ENCODE measurements at places on chromosomes 3 and 15.

DNA sequence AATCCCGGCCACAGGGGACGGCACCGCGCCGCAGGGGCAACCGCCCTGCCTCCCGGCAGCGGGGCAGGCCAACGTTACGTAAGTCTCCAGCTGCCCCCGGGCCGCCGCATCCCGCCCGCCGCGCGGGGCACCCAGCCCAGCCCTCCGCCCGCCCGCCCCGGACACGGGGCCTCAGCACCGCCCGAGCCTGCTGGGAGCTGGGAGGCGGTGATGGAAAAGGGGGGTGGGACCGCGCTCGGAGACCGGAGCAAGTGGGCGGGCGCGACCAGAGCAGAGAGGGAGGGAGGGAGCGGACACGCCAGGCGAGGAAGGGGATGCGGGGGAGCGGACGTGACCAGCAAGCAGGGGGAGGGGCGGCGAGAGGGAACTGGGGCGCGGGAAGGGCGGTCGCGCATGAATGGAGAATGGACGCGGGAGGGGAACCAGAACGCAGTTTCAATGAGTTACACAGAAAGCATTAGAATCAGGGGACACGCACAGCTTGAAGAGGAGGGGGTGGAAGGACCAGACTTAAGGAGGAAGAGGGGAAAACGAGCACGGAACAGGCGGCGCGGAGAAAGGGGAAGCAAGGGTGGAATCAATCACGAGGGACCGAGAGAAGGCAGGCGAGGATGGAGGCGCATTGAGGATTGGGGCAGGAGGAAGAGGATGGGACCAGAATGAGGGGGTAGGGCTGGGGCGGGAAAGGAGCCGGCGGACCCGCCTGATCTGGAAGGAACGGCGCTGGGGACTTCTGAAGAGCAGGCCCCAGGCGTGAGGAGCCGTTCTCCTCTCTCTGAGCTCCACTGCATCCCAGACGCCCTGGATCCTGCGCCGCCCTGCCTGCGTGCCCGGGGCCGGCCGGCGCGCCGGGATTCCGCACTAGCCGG is 559 bp downstream of the PKM start:
- DNase-seq = peak; percentile 73

- no peak for DNase-seq
Observed at GRCh38 chr3:23246651-23247050, 43.5 kb downstream of the UBE2E2 start.

DNA sequence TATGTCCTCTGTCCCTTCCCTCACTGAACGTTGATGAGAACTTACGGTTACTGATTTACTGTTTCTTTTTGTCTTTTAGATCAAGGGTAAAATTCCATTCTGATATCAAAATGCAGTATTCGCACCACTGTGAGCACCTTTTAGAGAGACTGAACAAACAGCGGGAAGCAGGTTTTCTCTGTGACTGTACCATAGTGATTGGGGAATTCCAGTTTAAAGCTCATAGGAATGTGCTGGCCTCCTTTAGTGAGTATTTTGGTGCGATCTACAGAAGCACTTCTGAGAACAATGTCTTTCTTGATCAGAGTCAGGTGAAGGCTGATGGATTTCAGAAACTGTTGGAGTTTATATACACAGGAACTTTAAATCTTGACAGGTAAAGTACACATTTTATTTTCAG is 990 bp downstream of the MYNN start:
- DNase-seq = no peak

DNA sequence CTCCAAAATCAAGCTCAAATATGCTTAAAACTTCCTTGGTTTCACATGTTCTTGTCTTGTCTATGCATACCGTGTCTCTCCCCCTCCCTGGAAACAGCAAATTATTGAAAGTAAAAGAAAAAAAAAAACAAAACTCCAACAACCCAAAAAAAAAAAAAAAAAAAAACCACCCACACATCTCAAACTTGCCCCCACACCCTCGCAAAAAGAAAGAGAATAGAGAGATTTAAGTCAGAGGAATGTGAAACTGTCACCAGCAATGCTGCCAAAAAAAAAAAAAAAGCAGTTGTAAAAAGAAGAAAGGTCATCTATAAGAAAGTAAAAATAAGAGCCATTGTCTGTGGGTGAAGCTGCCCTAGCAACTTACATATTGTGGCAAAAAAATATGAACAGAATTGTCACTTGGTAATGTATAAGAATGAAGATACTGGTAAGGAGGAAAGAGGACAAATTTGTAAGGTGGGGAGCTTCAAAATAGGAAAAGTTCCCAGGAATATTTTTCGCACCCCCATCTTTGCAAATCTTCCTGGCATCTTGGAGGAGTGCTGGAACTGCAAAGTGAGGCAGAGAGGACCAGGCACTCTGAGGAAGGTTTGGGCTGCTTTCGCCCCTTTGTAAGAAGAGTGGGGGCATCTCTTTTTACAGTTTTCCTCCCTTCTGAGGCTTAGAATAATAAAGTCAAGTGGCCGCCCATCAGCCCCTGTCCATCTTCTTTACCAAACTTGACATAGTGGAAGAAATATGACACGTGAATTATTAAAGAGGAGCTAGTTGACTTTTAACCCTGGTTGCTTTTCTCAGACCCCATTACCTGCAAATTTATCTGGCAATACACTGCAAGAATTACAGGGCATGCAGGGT is 81.8 kb downstream of the NR2F2 start:
- no peak for DNase-seq

- DNase-seq = no peak
Observed at GRCh38 chr3:63877737-63878393, 14.2 kb downstream of the ATXN7 start.

Data from GM10248 (cell line).